SHP77 treated with DMSO at 0.1 percent for 48 hours (cell line): ENCODE measurements at places on chromosomes 1 and 21.

GRCh38 chr1:94044290-94044790 lies 76.6 kb downstream of the ABCA4 start:
- DNase-seq = peak; percentile 41

DNA sequence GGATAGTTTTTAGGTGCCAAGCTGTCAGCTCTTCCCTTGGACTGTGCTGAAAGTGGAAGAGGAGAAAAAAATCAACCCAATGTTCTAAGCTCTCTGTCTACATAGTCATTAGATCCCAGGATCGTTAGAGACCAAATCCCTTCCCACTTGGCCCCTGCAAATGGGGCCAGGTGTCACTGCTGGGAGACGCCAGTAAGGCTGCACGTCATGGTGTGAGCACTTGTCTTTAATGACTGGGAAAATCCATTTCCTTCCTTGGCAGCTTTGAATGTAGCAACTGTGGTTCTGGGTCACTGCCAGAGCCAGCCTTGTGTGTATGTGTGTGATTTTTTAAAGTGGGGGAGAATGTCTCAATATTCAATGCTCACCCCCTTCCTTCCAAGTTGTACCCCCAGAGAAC lies 59.9 kb downstream of the MAN1C1 start:
- peak; percentile 72 for DNase-seq

- DNase-seq = no peak
Measured at GRCh38 chr1:173009597-173009996, 41.1 kb downstream of the TNFSF18 start.

DNA sequence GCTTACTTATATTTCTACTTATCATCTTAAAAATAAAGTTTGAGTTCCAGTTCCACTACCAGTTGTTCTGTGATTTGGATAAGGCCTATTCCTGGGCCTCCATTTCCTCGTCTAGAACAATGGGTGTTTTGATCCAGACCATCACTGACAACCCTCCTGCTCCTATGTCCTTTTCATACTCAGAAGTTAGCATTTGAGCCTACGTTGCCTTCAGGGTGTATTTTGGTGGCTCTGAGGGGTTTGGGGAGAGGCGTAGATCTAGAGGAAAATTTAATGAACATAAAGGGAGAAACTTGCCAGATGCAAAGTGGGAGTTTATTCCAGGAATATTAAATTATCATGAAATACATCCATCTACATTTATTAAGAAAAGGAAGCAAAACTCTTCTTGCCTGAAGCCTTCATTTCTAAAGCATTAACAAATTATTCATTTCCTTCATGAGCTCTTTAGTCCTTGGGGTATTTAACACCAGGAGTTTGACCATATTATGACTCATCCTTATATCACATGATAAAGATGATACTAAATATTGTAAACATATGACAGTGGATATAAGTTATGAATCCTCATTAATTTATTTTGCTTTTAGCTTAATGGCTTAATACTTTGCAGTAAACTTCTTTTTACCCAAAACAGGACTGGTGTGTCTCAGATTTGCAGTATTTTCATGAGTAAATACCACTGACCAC lies 47.2 kb upstream of the SYT14 start:
- DNase-seq = no peak

GRCh38 chr21:24955275-24955961 lies 651.9 kb downstream of the MRPL39 start:
- no peak for DNase-seq

DNA sequence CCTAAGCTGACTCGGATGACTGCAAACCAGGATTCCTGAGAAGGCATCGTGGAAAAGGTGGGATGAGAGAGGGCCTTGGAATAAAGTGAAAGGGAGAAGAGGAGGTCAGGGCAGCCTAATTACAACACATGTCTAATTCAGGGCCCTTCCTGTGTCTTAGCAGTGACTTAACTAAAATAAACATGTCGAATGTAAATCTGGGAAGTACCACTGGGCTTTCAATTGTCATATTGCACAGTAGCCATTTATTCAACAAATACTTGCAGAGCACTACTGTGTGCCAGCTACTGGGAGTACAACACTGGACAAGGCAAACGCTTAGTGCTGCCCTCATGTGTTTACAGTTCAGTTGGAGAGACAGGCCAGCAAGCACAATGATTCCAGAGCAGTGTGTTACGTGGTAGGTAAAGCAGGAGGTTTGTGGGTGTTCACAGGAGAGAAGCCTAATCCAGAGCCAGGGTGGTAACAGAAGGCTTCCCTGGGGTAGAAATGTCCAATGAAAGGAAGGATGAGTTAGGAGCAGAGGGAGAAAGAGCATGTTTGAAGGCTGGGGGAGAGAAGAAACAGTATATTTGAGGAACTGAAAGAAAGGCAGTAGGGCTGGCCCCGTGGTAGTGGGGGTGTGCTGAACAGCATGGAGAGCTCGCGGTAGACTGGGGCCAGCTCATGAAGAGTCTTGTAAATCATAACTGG lies 38.0 kb upstream of the RASAL2 start:
- DNase-seq = peak; percentile 26

DNA sequence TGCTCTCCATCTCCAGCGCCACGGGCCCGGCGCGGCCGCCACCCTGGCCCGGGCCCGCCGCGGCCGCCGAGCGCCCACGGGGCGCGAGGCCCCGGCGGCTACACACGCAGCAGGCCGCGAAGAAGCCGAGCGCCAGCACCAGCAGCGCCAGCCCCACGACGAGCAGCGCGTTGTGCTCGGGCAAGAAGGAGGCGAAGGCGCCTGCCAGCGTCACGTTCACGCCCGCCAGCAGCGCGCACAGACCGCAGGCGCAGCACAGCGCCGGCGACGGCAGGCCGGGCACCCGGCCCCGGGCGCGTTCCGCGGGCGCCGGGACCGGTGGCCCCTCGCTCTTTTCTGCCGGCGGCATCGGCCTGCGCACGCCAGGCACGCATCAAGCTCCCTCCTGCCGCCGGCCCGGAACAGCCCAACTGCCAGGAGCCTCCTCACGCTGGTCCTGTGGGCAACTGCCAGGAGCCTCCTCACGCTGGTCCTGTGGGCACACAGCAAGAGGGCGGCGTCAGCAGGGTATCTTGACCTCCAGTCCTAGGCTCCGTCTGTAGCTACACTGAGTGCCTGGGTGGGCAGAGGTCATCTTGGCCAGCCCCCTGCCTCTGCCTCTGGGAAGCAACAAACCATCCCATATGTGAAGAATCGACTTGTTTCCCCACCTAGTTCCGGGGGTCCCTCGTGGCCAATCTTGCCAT lies 18.1 kb downstream of the KNCN start:
- DNase-seq = no peak

DNA sequence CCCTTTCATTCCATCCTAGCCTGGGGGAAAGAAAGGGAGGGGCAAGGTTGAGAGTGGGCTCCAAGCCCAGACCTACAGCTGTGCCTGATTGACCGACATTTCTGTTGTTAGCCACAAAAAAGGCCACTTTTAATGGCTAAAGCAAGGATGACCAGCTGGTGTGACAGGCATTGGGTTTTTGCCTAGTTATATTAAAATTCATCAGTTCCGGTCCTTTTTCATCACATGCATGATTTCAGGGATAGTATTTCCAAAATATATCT lies 192.3 kb downstream of the ZNF326 start:
- DNase-seq = no peak

- DNase-seq = no peak
Measured at GRCh38 chr1:231757101-231757404, 130.5 kb downstream of the DISC1 start.

DNA sequence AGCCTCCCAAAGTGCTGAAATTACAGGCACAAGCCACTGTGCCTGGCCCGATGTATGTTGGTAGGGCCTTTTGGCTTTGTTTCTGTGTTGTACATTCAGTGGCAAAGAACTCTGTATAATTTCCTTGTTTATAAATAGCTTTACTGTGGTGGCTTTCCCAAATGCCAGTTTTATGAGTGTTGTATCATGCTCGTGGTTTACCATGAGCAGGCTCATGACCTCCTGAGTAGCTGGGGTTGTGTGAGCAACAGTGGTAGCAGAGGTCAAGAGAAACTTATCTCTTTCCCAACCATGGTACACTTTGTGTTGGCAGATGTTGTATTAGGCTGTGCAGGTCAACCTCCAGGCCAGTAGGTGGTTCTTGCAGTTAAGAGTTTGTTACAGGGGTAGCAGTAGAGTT lies 420.4 kb upstream of the BEND5 start:
- no peak for DNase-seq

DNA sequence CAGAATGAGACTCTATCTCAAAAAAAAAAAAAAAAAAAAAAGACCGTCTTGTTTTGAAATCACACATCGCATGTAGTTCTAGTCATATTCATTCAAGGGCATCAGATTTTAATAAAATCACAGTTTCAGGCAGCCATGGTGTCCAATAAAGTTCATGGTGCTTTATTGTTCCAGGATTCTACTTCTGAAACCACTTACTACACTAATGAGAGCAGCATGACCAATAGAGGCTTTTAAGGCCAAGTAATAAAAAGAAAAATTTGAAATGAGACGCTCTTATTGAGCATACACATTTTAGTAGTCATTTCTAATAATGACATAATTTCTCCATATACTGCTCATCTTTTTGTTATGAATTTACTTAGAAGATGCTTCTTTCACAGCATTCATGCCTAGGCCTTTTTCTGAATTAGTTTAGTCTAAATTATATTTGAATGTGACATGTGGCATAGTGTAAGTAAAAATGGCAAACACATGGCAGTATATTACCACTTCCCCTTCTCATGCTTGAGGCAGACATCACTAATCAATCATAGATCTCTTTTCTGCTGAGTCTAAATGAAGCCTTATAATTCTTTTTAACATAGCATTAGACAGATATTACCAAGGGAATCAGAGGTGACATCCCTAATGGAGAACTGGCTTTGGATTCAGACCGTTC lies 18.5 kb downstream of the NTMT2 start:
- no peak for DNase-seq
